ENCODE measurements at places on chromosomes 4 and X. TPM values are rescaled to one million over a fixed set of nuclear protein-coding genes. Genes with fewer than 3 reads are reported as not detected.

The XAGE2 gene
- not detected for total RNA-seq

The PPP1R3F gene
- 6.6 TPM for total RNA-seq

The IRF2 gene
- total RNA-seq = 48.1 TPM

The DACH2 gene
- not detected for total RNA-seq

The GPRIN3 gene
- total RNA-seq = 43.5 TPM

The ADGRG2 gene
- total RNA-seq = not detected

The LDB2 gene
- not detected for total RNA-seq

The ART3 gene
- total RNA-seq = 1.6 TPM

The SYNPO2 gene
- total RNA-seq = 0.37 TPM

The SFRP2 gene
- not detected for total RNA-seq

The IGSF1 gene
- total RNA-seq = not detected

The ABCB7 gene
- 21.6 TPM for total RNA-seq

The USP27X gene
- 1.5 TPM for total RNA-seq

The LONRF3 gene
- 7.6 TPM for total RNA-seq

DNA sequence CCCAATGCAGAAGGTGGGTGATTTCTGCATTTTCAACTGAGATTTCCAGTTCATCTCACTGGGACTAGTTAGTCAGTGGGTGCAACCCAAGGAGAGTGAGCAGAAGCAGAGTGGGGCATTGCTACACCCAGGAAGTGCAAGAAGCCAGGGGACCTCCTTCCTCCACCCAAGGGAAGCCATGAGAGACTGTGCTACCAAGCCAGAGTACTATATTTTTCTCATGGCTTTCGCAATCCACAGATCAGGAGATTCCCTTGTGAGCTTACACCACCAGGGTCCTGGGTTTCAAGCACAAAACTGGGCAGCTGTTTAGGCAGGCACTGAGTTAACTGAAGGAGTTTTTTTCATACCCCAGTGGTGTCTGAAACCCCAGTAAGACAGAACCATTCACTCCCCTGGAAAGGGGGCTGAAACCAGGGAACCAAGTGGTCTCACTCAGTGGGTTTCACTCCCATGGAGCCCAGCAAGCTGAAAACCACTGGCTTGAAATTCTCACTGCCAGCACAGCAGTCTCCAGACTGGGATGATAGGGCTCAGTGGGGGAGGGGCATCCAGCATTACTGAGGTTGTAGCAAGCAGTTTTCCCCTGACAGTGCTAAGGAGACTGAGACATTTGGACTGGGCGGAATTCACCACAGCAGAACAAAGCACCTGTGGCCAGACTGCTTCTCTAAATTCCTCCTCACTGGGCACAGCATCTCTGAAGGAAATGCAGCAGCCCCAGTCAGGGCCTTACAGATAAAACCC is 903.4 kb downstream of the TECRL start:
- no peaks in the 10 kb centered on the region for H3K4me1 ChIP-seq
- no peaks in the 10 kb centered on the region for H3K36me3 ChIP-seq
- no peak overlapping the region for H3K27ac ChIP-seq
- H3K27me3 ChIP-seq = no peaks in the 10 kb centered on the region

- no peaks in the 10 kb centered on the region for H3K4me1 ChIP-seq
- H3K4me3 ChIP-seq = no peak overlapping the region
- no peak overlapping the region for H3K27ac ChIP-seq
- no peak for ATAC-seq
- H3K27me3 ChIP-seq = peaks cover 12% of the 10 kb centered on the region
- H3K36me3 ChIP-seq = no peaks in the 10 kb centered on the region
These were observed 60.1 kb downstream of the SH3RF1 start for GRCh38 chr4:169210504-169211118.

- no peaks in the 10 kb centered on the region for H3K27me3 ChIP-seq
- H3K36me3 ChIP-seq = no peaks in the 10 kb centered on the region
- H3K4me1 ChIP-seq = peaks cover 2% of the 10 kb centered on the region
- no peak overlapping the region for H3K27ac ChIP-seq
- H3K4me3 ChIP-seq = no peak overlapping the region
These were observed 11.3 kb downstream of the DTHD1 start for GRCh38 chr4:36292556-36293188.

DNA sequence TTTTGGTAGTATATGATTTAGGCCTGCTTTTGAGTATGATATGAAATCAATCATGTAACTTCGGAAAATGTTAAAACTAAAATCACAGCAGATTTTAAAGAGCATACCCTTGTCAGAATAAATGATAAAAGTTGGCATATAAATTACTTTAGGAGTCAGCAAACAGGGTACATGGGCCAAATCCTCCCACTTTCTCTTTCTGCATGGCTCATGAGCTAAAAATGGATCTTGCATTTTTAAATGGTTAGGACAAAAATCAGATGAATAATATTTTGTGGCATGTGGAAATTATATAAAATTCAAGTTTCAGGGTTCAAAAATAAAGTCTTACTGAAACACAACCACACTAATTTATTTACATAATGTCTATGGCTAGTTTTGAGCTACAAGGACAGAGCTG is 214.9 kb downstream of the GASK1B start:
- no peaks in the 10 kb centered on the region for H3K4me1 ChIP-seq
- no peaks in the 10 kb centered on the region for H3K27me3 ChIP-seq
- no peak overlapping the region for H3K27ac ChIP-seq
- no peak overlapping the region for H3K4me3 ChIP-seq
- no peak for ATAC-seq
- no peaks in the 10 kb centered on the region for H3K36me3 ChIP-seq

DNA sequence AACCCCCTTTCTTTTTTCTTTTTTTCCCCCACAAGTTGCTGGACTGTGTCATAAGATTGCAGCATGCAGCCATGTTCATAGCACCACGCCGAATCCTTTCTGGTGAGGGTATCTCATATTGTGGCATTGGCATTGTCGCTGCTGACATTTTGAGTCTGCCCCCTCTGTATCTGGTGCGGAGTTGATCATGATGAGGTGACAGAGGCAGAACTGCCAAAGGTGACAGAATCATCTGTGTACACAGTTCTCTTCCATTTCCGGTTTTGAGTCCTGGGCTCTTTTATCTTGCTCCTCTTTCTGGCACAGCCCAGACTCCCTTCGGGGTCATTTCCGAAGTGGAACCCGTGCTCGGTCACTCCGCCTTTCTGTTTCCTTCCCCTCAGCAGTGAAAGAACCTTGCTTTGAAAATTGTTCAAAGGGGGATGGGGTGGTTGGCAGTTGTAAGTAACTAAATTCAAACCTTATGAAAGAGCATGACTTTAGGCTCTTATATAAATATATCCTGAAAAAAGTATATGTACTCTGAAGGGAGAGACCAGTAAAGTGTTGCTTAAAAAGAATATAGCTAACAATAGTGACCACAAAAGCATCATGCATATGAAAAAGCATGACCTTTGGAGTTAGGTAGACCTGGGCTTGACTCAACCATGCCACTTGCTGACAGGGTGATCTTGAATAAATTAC is 55.0 kb upstream of the BMP2K start:
- peak overlapping the region; percentile 68 for H3K4me3 ChIP-seq
- ATAC-seq = peak; percentile 91
- H3K4me1 ChIP-seq = peaks cover 5% of the 10 kb centered on the region
- peak overlapping the region; percentile 77 for H3K27ac ChIP-seq
- H3K36me3 ChIP-seq = no peaks in the 10 kb centered on the region

GRCh38 chrX:8653956-8654355 is 78.0 kb downstream of the ANOS1 start:
- no peaks in the 10 kb centered on the region for H3K36me3 ChIP-seq
- no peak for ATAC-seq
- no peak overlapping the region for H3K4me3 ChIP-seq

DNA sequence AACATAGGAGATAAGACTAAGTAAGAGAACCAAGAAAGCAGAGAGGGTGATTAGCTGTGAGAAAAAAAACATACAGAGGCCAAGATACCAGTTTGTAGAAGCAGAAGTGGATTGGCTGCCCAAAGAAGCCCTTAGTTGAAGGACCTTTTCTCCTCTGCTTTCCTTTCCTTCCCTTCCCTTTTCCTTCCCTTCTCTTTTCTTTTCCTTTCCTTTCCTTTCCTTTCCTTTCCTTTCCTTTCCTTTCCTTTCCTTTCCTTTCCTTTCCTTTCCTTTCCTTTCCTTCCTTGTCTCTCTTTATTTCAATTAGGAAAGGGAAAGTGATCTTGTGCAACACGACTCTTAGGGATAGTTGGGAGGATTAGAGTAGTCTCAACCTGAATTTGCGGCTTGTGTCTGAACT is 92.8 kb downstream of the RTL5 start:
- H3K4me1 ChIP-seq = no peaks in the 10 kb centered on the region
- H3K27ac ChIP-seq = no peak overlapping the region
- H3K4me3 ChIP-seq = no peak overlapping the region
- H3K27me3 ChIP-seq = no peaks in the 10 kb centered on the region
- ATAC-seq = no peak
- no peaks in the 10 kb centered on the region for H3K36me3 ChIP-seq

DNA sequence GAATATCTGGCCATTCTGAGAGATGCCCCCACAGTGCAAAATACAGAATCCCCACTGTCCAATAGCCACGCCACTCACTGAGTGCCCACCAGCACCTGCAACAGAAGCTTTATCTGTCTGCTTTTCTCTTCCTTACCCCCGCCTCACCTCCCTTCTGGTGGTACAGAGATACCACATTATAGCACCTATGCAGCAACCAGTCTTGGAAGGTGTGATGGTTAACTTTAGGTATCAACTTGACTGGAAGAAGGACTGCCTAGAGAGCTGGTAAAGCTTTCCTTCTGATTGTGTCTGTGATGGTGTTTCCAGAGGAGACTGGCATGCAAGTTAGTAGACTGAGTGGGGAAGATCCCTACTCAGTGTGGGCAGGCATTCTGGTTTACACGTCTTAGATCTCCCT is 61.8 kb upstream of the TXK start:
- H3K4me1 ChIP-seq = no peaks in the 10 kb centered on the region
- H3K27me3 ChIP-seq = peaks cover 1% of the 10 kb centered on the region
- H3K4me3 ChIP-seq = no peak overlapping the region
- H3K27ac ChIP-seq = no peak overlapping the region
- ATAC-seq = no peak

GRCh38 chrX:17820100-17820499 is 41.0 kb downstream of the RAI2 start:
- no peaks in the 10 kb centered on the region for H3K36me3 ChIP-seq
- H3K4me1 ChIP-seq = no peaks in the 10 kb centered on the region
- H3K27ac ChIP-seq = no peak overlapping the region
- no peak for ATAC-seq
- no peak overlapping the region for H3K4me3 ChIP-seq

DNA sequence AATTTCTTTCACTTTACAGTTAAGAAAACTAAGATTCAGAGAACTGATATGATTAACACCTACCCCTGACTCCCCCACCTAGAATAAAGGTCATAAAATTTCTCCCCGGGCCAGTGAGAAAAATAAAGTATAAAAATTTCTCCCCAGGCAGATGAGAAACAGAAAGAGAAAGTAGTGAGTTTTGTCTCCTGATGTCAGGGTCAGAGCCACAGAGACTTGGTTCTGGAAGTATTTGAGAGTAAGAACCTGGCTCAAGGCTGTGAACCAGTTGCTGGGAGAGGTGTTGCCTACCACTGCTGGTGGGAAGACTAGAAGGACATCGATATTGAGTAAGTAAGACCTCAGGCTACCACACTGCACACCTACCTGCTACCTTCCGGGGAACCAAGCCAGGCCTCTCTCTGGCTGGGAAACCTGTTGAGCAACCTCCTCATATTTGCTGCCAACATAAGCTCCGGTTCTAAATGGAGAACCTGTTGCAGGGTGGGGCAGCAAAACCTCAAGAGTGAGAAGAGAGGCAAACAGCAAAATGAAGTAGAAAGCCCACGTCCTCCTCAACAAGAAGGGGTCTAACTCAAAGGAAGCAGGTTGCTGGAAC is 104.2 kb upstream of the PUDP start:
- ATAC-seq = no peak
- no peak overlapping the region for H3K4me3 ChIP-seq
- no peak overlapping the region for H3K27ac ChIP-seq

DNA sequence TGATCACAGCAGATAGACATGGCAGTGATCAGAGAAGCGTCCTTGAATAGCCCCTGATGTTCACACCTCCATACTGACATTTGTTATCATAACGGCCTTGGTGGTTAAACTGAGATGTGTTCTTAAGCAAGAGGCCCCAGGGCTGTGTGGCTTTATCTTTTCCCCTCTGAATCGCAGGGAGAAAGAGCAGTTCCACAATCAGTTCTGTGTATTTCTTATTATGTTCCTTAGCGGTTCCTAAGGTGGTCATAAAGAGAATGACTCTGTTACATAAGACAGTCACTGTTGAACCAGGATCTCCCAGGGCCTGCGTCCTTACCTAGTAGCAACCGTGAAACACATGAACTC is 52.8 kb upstream of the CBR4 start:
- no peak overlapping the region for H3K27ac ChIP-seq
- peaks cover 4% of the 10 kb centered on the region for H3K27me3 ChIP-seq
- H3K36me3 ChIP-seq = no peaks in the 10 kb centered on the region
- no peak overlapping the region for H3K4me3 ChIP-seq
- H3K4me1 ChIP-seq = no peaks in the 10 kb centered on the region

GRCh38 chr4:37662251-37662650 is 23.9 kb downstream of the RELL1 start:
- peaks cover 42% of the 10 kb centered on the region for H3K4me1 ChIP-seq
- ATAC-seq = no peak
- no peak overlapping the region for H3K27ac ChIP-seq
- H3K4me3 ChIP-seq = no peak overlapping the region

DNA sequence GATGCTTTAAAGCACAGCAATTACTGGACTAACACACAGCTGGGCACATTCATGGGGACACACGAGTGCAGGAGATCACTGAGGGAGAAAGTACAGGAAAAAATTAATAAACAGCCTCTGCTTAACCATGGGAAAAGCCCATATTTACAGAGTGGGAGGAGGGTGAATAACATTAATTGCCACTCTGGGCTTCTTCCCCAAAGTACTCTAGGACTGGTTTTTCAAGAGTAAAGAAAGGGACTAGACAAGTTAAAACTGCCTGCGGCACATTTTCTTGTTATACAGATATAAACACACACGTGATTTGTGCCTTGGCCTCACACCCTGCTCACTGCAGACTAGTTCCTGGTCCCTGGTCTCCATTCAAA is 179.7 kb upstream of the TET2 start:
- H3K4me1 ChIP-seq = peaks cover 11% of the 10 kb centered on the region
- H3K27me3 ChIP-seq = no peaks in the 10 kb centered on the region
- ATAC-seq = no peak
- peak overlapping the region; percentile 79 for H3K4me3 ChIP-seq
- H3K27ac ChIP-seq = peak overlapping the region; percentile 87
- H3K36me3 ChIP-seq = no peaks in the 10 kb centered on the region

GRCh38 chr4:1305781-1306455 is 16.2 kb downstream of the MAEA start:
- H3K27me3 ChIP-seq = no peaks in the 10 kb centered on the region
- peaks cover 33% of the 10 kb centered on the region for H3K36me3 ChIP-seq
- ATAC-seq = peak; percentile 56
- H3K4me1 ChIP-seq = peaks cover 50% of the 10 kb centered on the region

DNA sequence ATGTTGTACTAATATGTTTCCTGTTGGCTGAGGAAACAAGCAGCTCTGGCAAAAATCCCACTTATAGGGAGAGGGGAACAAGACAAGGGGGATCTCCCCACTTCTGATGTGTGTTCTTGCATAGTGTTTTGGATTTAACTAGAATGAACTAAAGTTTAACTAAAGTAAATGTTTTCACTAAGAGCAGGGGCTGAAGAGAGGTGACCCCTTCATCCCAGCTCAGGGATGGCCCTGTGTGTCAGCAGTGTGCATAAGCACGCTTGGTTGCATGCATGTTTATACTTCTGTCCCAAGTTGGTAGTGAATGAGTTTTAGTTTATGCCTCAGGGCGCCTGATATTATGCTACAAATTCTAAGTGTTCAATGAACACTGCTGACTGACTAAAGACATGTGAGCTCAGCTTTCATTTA is 169.4 kb downstream of the MGST2 start:
- no peaks in the 10 kb centered on the region for H3K36me3 ChIP-seq
- H3K4me1 ChIP-seq = no peaks in the 10 kb centered on the region
- H3K27ac ChIP-seq = no peak overlapping the region
- ATAC-seq = no peak

Measured in activated T-helper 17 cell treated with anti-CD3 and anti-CD28 coated beads, Interleukin-2, amount 50 U/mL, for 72 hours (primary cell).